ENCODE measurements at places on chromosomes 3 and 15. TPM values are rescaled to one million over a fixed set of nuclear protein-coding genes. Genes with fewer than 3 reads are reported as not detected.

PROK2 gene
- total RNA-seq = 0.16 TPM

CSK gene
- total RNA-seq = 267 TPM

FSIP1 gene
- 0.58 TPM for total RNA-seq

SLC9C1 gene
- total RNA-seq = not detected

FMN1 gene
- total RNA-seq = 0.74 TPM

DNA sequence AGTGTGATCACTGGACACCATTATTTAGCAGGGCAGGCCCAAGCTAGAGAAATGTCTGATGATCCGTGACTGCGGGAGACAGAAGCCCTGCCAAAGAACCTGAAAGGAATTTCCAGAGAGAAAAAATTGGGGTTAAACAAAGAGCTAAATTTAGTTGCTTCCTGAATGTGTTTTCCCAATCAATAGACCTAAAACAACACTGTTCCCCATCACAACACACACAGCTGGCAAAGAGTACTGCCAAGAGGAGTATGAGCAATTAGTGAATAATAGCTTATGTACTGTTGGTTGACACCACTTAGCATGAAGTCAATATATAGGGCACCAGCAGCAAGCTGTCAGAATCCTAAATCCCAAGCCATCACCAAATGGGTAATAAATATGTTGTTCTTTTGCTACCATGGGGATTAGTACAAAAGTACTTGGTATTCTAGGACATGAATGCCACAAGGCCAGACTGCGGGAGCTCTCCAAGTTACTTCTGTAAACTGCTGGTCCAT is 35.7 kb downstream of the CLK3 start:
- no peak for DNase-seq
- no peaks in the 10 kb centered on the region for H3K27me3 ChIP-seq
- peaks cover 23% of the 10 kb centered on the region for H3K4me1 ChIP-seq
- no peaks in the 10 kb centered on the region for H3K36me3 ChIP-seq

GRCh38 chr3:15756505-15756904 is 41.3 kb downstream of the ANKRD28 start:
- H3K4me3 ChIP-seq = no peak overlapping the region
- H3K4me1 ChIP-seq = peaks cover 14% of the 10 kb centered on the region
- H3K27ac ChIP-seq = no peak overlapping the region

DNA sequence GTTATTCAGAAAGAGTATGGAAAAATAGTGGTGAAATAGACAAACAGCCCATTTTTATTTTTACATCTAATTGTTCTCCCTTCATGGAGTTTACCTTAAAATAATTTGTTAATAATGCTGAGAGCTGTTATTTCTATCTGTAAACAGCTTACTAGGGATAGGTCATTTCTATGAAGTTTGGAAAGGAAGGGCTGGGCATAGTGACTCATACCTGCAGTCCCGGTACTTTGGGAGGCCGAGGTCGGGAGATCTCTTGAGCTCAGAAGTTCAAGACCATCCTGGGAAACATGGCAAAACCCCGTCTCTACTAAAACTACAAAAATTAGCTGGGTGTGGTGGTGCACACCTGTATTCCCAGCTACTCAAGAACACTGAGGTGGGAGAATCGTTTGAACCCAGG is 624.3 kb upstream of the LMCD1 start:
- no peak for DNase-seq
- peaks cover 45% of the 10 kb centered on the region for H3K4me1 ChIP-seq
- H3K4me3 ChIP-seq = peak overlapping the region; percentile 68
- H3K27ac ChIP-seq = peak overlapping the region; percentile 10

GRCh38 chr3:117801912-117802239 is 1092.3 kb downstream of the TUSC7 start:
- no peak overlapping the region for H3K27ac ChIP-seq
- DNase-seq = no peak
- no peak overlapping the region for H3K4me3 ChIP-seq
- H3K4me1 ChIP-seq = no peaks in the 10 kb centered on the region

- no peaks in the 10 kb centered on the region for H3K27me3 ChIP-seq
- no peaks in the 10 kb centered on the region for H3K36me3 ChIP-seq
- H3K4me1 ChIP-seq = no peaks in the 10 kb centered on the region
- no peak for DNase-seq
- H3K27ac ChIP-seq = no peak overlapping the region
Measured at GRCh38 chr3:129722527-129722926, 116.1 kb upstream of the PLXND1 start.

DNA sequence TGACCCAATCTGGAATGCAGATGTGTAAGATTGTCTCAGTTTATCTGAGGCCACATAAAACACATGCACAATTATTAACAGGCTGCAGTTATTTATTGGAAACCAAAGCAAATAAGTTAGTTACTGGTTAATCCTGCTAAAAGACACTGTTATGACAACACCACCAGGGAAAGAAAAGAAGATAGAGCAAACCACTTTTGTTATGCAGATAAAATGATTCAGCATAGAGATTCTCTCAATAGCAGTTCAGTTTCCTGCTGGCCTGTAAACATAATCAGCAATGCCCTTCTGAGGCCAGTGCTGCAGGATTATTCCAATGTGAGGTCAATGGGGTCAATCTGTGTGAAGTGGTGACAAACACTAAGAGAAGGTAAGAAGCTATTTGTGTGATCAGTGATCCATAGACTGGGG is 244.4 kb downstream of the ZBTB20 start:
- no peak overlapping the region for H3K4me3 ChIP-seq
- no peak overlapping the region for H3K27ac ChIP-seq
- H3K36me3 ChIP-seq = no peaks in the 10 kb centered on the region
- no peaks in the 10 kb centered on the region for H3K27me3 ChIP-seq
- DNase-seq = no peak
- peaks cover 20% of the 10 kb centered on the region for H3K4me1 ChIP-seq

DNA sequence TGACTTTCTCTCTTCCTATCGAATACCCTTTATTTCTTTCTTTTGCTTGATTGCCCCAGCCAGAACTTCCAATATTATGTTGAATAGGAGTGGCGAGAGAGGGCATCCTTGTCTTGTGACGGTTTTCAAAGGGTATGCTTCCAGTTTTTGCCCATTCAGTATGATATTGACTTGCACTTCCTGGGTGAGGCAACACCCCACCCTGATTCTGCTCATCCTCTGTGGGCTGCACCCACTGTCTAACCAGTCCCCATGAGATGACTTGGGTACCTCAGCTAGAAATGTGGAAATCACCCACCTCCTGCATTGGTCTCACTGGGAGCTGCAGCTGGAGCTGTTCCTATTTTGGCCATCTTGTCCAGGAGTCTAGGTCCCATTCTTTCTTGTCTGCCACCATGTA is 44.8 kb upstream of the KCNH8 start:
- H3K4me3 ChIP-seq = peak overlapping the region; percentile 66
- H3K27me3 ChIP-seq = peaks cover 6% of the 10 kb centered on the region
- H3K4me1 ChIP-seq = no peaks in the 10 kb centered on the region
- no peaks in the 10 kb centered on the region for H3K36me3 ChIP-seq
- no peak for DNase-seq

DNA sequence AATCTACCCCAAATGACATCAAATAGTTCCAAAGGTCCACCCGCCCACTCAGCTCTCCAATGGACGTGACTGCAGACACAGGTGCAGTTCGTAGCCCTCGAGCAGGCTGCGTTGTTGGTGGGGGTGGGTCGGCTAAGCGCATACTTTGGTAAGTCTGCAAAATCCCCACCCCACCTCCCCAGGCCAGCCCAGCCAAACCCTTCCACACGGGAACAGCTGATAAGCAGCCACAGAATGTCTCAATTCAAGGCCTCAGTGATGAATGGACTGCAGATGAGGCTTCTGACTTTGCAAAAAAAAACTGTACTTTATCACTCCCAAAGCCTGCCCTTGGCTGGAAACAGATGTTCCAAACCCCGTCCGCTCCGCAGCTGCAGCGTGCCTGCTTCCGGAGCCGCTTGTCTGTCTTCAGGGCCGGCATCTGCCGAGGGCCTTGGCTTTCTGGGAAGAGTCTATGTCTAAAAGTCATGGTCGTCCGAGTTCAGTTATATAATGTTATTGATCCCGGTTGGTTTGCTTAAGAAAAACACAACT is 38.2 kb downstream of the PCSK6 start:
- no peak overlapping the region for H3K4me3 ChIP-seq
- no peaks in the 10 kb centered on the region for H3K36me3 ChIP-seq
- H3K4me1 ChIP-seq = peaks cover 9% of the 10 kb centered on the region
- DNase-seq = no peak

DNA sequence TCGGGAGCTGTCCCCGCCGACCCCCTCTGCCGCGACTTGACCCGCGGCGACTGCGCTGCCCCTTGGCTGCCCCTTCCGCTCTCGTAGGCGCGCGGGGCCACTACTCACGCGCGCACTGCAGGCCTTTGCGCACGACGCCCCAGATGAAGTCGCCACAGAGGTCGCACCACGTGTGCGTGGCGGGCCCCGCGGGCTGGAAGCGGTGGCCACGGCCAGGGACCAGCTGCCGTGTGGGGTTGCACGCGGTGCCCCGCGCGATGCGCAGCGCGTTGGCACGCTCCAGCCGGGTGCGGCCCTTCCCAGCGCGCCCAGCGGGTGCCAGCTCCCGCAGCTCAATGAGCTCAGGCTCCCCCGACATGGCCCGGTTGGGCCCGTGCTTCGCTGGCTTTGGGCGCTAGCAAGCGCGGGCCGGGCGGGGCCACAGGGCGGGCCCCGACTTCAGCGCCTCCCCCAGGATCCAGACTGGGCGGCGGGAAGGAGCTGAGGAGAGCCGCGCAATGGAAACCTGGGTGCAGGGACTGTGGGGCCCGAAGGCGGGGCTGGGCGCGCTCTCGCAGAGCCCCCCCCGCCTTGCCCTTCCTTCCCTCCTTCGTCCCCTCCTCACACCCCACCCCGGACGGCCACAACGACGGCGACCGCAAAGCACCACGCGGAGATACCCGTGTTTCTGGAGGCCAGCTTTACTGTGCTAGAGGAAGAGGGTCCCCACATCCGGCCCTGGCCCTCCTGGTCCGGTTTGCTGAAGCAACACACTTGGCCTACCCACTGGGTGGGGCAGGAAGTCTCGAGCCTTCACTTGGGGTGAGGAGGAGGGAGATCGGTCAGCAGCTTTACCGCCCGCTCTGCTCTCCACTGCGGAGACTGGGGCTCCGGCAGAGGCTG is at the start of gene RASSF1:
TSS of gene RASSF1 (minus strand) at position 389 of the 882 bp plus-strand sequence. CDS start at position 358, 31 bp downstream.
- peak within 1 kb of the TSS; percentile 92 for H3K4me3 ChIP-seq
- H3K27me3 ChIP-seq = no peaks in the 10 kb centered on the region
- peak; percentile 67 for DNase-seq
- peaks cover 17% of the 10 kb centered on the region for H3K36me3 ChIP-seq
- H3K27ac ChIP-seq = peak within 1 kb of the TSS; percentile 97

DNA sequence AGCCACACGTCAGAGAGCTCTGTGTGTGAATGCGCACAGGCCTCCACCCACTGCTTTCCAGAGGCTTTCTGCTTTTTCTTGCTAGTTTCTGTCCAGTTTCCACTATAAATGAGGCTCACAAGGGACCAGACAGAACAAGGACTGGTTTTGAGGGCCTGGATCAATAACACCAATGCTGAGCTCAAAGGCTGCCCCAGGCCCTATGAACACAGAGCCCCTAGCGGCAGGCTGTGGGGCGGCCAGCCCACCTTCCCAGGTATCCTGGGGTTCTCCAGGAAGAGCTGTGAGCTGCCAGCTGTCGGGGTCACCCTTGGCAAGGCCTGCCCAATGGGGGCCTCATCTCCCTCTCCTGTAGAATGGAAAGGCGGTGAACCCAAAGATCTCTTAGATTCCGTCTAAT is 2.2 kb upstream of the ITIH3 start:
- no peak overlapping the region for H3K4me3 ChIP-seq
- DNase-seq = no peak
- H3K27ac ChIP-seq = no peak overlapping the region
- H3K36me3 ChIP-seq = no peaks in the 10 kb centered on the region

DNA sequence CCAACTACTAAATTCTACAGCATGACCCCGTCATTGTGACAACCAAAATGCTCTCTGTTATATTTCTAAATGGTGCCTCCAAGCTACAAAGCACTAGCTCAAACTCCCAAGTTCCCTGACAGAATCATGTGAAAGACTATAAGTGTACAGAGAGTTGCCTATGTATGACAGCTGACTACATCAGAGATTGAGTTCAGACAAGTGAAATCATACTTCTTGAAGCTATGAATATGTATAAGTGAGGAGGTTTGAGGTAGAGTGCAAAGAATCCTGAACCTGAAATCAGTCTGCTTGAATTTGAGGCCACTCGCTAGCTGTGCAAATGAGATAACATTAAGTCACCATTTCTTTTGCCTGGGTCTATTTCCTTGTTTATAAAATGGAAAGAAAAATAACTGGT is 63.9 kb upstream of the TP63 start:
- peaks cover 1% of the 10 kb centered on the region for H3K36me3 ChIP-seq
- no peak for DNase-seq
- no peaks in the 10 kb centered on the region for H3K27me3 ChIP-seq
- no peak overlapping the region for H3K4me3 ChIP-seq
- peaks cover 66% of the 10 kb centered on the region for H3K4me1 ChIP-seq
- no peak overlapping the region for H3K27ac ChIP-seq

GRCh38 chr15:93929375-93930094 is 301.8 kb upstream of the MCTP2 start:
- H3K4me1 ChIP-seq = no peaks in the 10 kb centered on the region
- no peaks in the 10 kb centered on the region for H3K27me3 ChIP-seq
- no peaks in the 10 kb centered on the region for H3K36me3 ChIP-seq
- DNase-seq = no peak
- H3K27ac ChIP-seq = no peak overlapping the region

DNA sequence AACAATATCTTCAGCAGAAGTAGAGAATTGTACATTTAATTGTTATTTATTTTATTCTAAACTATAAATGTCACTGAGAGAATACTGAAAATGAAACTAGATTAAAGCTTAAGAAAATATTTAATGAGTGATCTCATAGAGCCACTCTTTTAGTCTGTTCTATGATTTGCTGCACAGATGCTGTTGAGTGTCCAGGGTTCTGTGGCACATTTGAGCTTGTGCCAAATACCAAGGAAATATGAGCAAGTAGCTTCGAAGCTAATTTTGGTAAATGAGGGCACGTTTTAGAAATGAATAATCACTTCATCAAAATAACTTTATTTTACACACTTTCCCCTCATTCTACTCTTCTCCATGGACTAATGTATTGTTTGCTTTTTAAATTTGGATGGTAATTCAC is 53.6 kb upstream of the THRB start:
- H3K27me3 ChIP-seq = no peaks in the 10 kb centered on the region
- no peak for DNase-seq
- H3K4me3 ChIP-seq = no peak overlapping the region
- no peaks in the 10 kb centered on the region for H3K4me1 ChIP-seq
- H3K36me3 ChIP-seq = no peaks in the 10 kb centered on the region

- no peak overlapping the region for H3K27ac ChIP-seq
- H3K4me1 ChIP-seq = no peaks in the 10 kb centered on the region
- DNase-seq = no peak
- H3K27me3 ChIP-seq = peaks cover 31% of the 10 kb centered on the region
- H3K36me3 ChIP-seq = no peaks in the 10 kb centered on the region
Measured at GRCh38 chr3:149628957-149629670, 28.7 kb downstream of the WWTR1 start.
